ENCODE measurements at places on chromosomes 7 and 10. TPM values are rescaled to one million over a fixed set of nuclear protein-coding genes. Genes with fewer than 3 reads are reported as not detected.

Gene TMEM178B
- 53.0 TPM for total RNA-seq

Gene HTR7
- 14.3 TPM for total RNA-seq

Gene HMX2
- total RNA-seq: not detected

Gene ZNHIT1
- total RNA-seq: 46.1 TPM

Gene RASA4B
- 11.4 TPM for total RNA-seq

Gene SORCS3
- 11.4 TPM for total RNA-seq

Gene FRAT1
- 4.9 TPM for total RNA-seq

Gene ADCYAP1R1
- 34.2 TPM for total RNA-seq

Gene TRPV5
- not detected for total RNA-seq

Gene SLC13A1
- not detected for total RNA-seq

Gene BAIAP2L1
- under 0.01 TPM for total RNA-seq

Gene PRPS1L1
- not detected for total RNA-seq

Gene BPGM
- 46.9 TPM for total RNA-seq

Gene FXYD4
- not detected for total RNA-seq

Gene TDRD1
- total RNA-seq: 0.41 TPM

Gene CYP3A4
- total RNA-seq: not detected

Gene IL15RA
- not detected for total RNA-seq

Gene CYP17A1
- not detected for total RNA-seq

Gene PNLIP
- not detected for total RNA-seq

Gene PAX2
- not detected for total RNA-seq

Gene TMEM213
- total RNA-seq: not detected

Gene COL17A1
- under 0.01 TPM for total RNA-seq

Gene COL28A1
- total RNA-seq: 0.82 TPM

Gene CNNM1
- 2.4 TPM for total RNA-seq

Gene C7orf57
- total RNA-seq: under 0.01 TPM

Gene MET
- total RNA-seq: 2.9 TPM

Gene STARD3NL
- 104 TPM for total RNA-seq

Gene AGR3
- not detected for total RNA-seq

Gene MCU
- total RNA-seq: 51.8 TPM

Gene IGFBP3
- total RNA-seq: 6.1 TPM

Gene C10orf90
- total RNA-seq: 0.41 TPM

Gene DTX2
- total RNA-seq: 1.6 TPM

Gene FAM20C
- 19.6 TPM for total RNA-seq

Gene OR9A2
- under 0.01 TPM for total RNA-seq

Gene NUTM2D
- 6.9 TPM for total RNA-seq

Gene GPR15LG
- total RNA-seq: not detected

Gene SLC18A3
- total RNA-seq: under 0.01 TPM

Gene PTEN
- total RNA-seq: 212 TPM

Gene DGKI
- total RNA-seq: 98.6 TPM

Gene PLXDC2
- 10.6 TPM for total RNA-seq

Gene CRHR2
- 0.41 TPM for total RNA-seq

Data from frontal cortex (tissue), 4 donors.